Activated T-cell treated with anti-CD3 and anti-CD28 coated beads, Interleukin-2, amount 50 U/mL, for 72 hours (primary cell): ENCODE measurements at places on chromosomes 1 and 21. TPM values are rescaled to one million over a fixed set of nuclear protein-coding genes. Genes with fewer than 3 reads are reported as not detected.

- no peak for DNase-seq
Measured at GRCh38 chr1:45892068-45892785, 88.8 kb downstream of the MAST2 start.

DNA sequence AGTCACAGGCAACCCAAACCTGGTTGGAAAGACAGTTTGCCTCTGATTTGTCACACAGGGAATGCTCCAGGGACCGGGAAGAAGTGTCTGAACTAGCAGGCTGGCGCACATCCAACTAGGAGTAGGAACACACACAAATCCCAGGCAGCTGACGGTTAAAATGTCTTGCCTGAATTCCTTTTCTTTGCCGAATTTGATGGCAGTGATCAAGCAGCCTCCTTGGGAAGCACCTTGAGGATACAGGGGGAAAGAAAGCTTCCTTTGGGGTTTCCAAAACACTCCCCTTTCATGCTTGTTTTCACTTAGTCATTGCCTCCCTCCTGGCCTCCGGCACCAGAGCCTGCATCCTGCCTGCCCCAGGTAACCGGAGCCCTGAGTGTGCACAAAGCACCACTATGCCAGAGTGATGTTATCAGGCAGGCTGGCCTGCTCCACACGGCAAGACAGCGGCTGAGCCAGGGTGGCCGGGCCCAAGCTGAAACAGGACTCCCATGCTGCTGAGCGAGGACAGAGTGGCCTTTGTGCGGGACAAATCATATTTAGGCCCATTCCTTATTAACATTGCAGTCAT, 193.8 kb downstream of the LMX1A start:
- no peak for DNase-seq

DNA sequence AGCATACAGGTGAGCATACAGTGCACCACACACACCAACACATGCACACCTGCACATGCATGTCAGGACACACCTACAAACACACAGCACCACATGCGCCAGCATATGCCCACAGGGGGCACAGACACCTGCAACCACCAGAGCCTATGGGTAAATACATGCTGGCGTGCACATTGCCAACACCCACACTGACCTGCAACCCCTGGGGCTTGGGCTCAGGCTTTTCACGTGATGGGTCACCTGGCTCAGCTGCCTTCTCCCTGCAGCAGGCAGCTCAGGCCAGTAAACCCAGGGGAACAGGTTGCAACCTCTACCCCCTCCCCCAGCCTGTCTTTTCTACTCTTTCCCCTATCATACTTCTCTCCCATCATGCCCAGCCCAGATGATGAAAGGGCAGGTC, 8.1 kb downstream of the CD247 start:
- no peak for DNase-seq

GRCh38 chr1:41578712-41579335, 94.3 kb upstream of the EDN2 start:
- no peak for DNase-seq

DNA sequence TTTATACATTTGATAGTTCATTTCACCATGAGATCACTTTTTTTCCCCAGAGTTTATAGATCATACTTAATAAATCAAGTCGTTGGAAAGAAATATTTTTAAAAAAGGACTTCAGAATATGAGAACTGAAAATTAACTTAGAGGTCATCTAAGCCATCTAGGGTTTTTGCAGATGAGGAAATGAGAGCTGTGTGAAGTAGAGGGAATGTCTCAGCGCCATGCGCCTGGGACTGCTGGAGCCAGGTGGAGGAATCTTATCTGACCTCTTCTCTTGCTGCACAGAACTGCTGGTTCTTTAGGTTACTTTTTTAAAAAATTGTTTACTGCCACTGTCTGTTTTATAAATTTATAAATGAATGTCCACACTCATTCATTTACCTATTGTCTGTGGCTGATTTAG, 11.5 kb downstream of the SH3BGR start:
- no peak for DNase-seq

DNA sequence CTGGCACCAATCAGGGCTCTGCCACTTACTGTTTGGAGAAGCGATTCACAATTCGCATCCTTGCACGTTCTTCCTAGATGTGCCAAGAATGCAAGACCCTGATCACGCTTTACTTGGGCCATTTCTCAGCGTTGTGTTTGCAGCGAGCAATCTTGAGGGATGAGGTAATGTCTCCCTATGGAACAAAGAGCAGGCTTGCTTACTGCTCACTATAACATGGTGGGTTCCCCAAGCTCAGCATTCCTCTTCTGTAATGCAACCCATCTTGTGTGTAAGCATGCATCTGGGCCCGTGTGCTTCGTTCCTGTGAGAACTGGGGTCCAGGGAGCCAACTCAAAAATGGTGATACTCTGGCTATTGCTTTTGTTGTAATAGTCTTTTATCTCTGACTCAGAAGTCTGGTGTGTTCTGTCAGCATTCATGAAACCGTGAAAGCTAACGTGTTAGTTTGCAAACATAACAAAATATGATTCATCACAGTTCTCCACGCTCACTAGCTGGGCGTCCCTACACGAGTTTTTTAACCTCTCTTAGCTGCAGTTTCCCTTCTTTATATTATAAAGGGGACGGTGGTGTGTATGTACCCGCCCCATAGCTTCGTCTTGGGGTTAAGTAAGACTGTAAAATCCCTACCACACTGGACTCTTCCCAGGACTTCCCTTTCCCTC, 33.3 kb downstream of the DNTTIP2 start:
- DNase-seq, result peak; percentile 63

DNA sequence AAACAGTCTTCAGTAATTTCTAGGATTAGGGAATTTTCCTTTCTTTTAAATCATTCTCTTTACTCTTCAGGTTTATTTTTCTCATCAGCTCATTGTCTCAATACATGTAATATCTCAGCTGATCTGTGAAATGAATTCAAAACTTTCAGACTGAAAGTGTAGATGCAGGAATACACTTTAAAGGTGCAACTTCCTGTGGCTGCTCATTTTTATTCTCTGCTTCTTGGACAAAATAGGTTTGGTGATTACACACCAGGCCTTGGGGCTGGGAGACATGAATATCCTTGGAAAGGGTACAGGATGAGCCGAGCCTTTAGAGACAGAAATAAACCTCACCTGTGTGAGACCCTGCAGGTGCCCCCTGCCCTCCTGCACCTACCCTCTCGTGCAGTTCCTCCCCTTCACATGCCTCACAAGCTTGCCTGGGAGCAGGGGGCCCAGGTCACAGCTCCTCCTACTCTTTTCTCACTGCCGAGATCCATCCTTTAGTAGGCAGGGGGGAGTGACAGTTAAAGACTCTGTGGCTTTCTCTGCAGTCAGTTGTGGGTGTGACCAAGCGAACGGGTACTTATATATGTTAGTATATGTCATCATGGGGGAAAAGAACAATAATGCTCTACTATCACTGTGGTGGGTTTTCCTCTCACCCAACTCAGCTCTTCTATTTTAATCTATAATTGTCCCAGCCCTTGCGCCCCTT, 23.6 kb downstream of the XCL2 start:
- DNase-seq, result peak; percentile 54

DNA sequence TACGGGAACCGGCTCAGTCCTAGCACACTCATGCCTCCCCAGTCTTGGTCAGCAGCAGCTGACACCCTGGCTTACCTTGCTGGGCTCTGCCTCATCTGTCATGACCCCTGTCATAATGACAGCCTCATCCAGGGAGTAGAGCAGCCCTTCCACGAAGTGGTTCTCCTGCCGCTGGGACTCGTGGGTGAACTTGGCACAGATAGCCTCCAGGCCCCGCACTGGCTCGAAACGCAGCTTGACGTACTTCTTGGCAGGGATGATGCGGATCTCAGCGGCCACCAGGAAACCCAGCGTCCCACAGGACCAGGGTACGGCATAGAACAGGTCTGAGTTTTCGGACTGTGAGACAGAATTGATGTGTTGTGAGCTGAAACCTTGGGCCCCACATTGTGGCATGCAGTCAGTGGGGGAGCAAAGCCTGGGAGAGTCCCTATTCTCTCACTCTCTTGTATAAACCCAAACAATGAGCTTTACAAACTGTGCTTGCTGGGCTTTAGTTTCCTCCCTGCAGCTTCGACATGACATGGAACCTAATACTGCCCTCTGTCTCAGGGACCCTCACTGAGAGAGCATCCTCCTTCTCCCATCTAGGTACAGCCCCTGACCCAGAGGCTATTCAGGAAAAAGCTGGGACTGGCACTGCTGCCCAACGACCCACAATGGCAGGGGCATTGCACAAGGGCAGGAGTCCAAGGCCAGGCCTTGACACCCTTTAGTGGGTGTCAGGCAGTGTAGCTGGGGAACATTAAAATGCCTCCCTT, 15.5 kb downstream of the DHCR24 start:
- no peak for DNase-seq

GRCh38 chr1:234882898-234883297, 245.7 kb downstream of the TOMM20 start:
- no peak for DNase-seq

- no peak for DNase-seq
Measured at GRCh38 chr1:229621663-229622062, 4.3 kb downstream of the TAF5L start.

DNA sequence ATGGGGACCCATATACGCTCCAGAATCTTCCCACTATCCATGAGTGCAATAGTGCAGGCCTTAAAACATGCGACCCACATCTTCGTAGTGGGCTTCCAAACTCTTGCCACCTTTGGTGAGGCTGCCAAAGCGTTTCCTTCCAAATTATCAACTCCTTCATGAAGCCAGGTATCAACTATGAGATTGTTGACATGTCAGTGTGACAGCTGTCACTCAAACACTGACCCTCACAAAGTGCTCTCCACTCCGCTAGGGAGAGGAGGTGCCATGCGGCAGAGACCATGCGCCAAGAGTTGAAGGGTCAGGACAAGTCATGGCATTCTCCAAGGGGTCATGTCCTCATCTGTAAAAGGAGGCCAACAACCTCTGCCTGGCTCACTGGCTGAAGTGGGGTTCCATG, 103.3 kb downstream of the SUSD4 start:
- DNase-seq, result no peak

GRCh38 chr1:207414606-207415108, 39.5 kb upstream of the CR2 start:
- DNase-seq, result peak; percentile 49

ANGPTL1 gene
- not detected for total RNA-seq

CFHR1 gene
- total RNA-seq, result not detected

ERRFI1 gene
- total RNA-seq, result 2.6 TPM

IL19 gene
- total RNA-seq, result not detected

CRYBG2 gene
- 1.6 TPM for total RNA-seq
